ENCODE measurements at places on chromosomes 7 and 10.

DNA sequence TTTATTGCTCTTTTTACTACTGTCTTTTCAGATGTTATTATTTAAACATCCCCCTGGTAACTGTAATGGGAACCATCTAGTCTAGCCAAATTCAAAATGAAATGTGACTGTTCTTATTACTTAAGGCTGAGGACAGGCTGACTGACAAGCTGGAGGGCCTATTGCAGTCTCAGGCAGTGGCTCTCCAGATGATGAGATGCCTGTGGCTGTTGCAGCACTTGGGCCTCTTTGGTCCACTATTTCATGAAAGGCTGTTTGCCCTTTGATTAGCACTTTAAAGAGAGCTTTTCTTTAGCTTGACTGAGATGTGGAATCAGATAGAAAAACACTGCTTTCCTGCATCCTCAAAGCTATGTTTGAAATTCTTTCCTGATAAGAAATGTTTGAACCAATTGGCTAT lies 540.5 kb downstream of the SORCS3 start:
- DNase-seq = no peak

DNA sequence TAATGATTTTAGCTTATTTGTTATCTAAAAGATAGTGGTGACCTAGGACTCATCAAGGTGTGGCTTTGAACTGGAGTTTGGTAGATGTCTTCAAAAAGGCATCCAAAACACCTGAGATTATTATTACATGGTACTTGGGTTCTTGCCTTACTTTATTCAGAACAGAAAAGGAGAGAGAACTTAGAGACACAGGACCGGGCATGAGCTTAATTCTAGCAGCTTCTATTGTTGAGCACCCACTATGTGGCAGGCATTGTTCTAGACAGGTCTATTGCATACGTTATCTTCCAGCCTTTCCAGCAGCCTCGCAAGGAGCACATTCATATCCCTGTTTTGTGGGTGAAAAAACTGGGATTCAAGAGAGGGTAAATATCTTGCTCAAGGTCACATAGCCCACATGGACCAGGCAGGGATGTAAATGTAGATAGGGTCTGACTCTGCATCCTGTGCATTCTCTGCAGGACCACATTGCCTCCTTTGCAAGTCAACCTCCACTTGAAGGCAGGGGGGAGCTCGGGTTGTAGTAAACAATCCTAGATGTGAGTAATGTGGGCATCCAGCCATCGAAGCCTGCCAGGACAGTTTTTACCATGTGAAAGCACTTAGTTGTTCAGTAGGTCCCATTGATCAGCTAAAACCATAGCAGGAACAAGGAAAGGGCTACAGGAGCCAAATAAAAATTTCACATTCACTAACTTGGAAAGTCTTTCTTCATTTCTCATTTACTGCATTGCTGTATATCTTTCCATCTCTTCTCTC lies 551.4 kb downstream of the LRMDA start:
- DNase-seq = no peak

DNA sequence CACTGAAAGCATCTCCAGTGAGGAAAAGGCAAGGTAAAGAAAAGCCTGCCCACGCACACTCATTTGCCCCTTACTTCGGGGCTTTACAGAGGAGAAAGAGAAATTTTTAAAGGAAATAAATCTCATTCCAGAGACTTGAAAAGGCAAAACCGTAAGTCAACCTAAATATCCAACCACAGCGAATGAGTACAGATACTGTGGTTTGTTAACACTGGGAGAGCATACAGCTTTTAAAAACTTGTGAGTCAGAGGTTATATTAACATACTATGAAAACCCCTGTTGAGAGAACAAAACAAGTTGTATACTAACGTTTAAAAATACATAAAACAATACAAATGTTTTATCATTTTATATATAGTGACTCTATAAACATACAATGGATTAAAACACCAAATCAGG lies 28.6 kb upstream of the ST7 start:
- DNase-seq = no peak

DNA sequence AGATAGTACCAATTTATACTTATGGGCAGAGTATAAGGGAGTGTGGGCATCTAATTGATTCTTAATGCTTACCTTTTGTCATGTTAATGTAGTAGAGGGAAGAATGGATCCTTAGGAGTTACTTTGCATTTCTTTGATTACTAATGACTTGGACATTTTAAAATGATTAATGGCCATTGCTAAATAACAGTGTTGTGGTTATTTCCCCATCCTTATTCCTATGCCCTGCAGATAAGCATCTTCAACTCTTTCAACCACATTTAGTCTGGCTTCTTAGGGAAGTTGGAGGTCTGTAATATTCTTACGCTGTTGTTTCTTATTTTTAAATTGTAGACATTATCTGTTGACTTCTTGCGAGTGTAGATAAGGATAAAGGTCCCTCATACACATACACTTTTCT lies 37.2 kb downstream of the KAT6B start:
- DNase-seq = no peak

DNA sequence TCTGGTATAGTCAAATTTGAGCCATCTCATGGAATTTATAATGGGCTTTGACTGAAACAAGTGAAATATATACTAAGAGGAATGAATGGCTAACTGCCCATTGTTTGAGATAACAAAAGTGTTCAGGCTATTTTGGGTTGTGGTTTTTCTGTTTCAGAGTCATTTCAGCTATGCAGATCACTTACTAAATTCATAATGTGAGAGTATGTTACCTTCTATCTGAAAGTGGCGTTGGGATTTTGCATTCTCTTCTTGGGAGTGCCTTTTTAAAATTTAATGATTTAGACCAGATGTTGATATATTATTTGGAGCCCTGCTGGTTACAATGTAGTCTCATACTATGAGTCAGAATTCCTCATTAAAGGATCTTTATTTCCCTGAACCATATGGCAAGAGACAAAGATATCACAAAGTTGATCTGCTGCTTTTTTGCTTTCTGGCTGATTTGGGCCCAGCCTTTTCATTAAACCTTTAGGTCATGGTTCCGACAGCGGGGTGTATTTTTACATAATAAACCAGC lies 10.4 kb downstream of the VCL start:
- no peak for DNase-seq

DNA sequence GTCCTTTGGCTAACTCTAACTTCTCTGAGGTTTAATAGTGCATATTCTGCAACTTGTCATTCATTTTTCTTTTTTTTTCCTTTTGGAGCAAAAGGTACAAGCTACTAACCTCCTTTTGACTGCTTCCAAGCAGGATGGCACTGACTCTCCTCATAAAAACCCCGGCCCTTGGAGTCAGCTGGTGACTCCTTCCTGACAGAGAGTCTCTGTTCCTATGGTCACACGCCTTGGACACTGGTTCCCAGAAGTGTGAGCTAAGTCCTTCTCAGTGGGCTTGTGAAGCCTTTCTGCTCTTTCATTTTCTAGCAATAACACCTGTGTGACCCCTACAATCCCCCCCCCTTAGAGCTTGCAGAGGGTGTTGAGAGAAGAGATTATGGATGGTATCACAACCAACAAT lies 21.7 kb downstream of the DOCK4 start:
- no peak for DNase-seq

DNA sequence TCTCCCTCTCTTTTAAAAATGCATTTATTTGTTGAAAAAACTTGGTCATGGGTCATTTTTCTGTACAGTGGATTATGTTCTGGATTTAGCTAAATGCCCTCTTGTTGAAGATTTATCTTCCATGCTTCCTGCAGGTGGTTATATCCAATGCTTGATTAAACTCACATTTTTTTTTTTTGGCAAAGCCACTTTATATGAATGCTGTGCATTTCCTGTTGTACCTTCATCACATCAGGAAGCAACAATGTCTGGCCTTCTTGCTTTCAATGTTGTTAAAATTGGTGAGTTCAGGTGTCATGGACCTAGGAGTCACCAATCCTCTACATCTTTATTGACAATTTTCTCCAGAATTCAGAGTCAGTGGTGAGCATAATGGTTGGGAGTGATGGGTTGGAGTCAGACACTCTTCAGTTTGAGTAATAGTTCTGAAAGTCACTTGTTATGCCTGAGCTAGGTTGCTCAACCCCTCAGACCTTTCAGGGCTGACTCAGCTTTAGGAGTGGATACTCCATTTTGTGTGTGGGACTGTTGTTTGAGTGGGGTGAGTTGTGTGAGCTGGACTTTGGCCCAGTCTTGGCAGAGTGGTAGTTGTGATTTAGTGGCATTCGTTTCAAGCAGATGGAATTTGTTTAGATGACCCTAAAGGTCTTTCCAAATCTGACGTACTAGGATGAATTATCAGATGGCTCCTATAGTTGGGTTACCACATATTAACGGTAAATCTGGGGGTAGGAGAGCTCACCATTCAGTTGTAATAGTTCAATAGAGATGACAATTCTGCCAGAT lies 213.5 kb upstream of the ZNF32 start:
- no peak for DNase-seq

GRCh38 chr10:32234471-32234870 lies 112.5 kb downstream of the EPC1 start:
- DNase-seq = no peak

GRCh38 chr10:124008681-124009080 lies 84.7 kb downstream of the CHST15 start:
- DNase-seq = no peak

DNA sequence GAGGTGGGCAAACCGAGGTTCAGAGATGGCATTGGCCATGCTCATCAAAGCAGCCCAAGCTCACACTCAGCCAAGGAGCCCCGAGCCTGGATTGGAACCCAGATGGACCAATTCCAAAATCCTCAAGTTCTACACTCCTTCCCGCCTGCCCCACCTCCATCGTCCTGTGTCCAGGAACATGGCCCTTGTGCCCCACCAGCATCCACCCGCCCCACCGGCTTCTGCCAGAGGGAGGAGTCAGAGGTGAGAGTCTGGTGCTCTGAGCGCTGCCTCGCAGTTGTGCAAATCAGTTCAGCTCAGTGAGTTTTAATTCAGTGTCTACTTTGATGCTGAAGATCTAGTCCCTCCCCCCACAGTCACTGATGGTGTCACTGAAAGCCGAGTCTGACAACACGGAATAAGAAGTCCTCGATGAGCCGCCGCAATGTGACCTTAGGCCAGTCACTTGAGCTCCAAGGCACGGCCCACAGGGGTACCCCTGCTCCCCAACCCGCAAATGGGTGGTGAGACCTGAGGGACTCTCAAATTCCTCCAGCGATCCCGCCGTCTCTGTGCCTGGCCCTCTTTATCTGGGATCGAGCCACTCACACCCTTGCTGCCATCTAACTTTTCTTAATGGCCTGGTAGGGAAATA lies 26.3 kb downstream of the PRKAG2 start:
- DNase-seq = peak; percentile 30

DNA sequence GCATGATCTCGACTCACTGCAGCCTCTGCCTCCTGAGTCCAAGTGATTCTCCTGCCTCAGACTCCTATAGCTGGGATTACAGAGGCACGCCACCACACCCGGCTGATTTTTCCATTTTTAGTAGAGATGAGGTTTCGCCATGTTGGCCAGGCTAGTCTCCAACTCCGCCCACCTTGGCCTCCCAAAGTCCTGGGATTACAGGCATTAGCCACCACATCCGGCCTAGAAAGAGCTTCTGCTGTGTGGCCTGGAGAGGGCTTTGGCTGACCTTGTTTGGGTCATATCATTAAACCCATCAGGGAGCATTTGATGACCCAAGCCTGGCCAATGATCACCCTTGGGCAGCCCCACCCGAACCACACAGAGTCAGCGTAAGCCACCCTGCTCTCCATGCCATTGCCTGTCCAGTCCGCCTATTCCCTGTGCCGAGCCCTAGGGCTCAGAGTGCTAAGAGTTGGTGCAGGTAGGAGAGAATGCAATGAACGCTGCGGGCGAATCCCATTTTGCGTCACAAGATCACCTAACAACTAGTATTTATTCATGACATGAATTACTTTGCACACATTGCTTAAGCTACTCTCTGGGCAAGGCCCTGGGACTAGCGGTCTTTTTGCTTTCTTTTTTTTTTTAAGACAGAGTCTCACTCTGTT lies 22.3 kb upstream of the GDI2 start:
- DNase-seq = no peak

DNA sequence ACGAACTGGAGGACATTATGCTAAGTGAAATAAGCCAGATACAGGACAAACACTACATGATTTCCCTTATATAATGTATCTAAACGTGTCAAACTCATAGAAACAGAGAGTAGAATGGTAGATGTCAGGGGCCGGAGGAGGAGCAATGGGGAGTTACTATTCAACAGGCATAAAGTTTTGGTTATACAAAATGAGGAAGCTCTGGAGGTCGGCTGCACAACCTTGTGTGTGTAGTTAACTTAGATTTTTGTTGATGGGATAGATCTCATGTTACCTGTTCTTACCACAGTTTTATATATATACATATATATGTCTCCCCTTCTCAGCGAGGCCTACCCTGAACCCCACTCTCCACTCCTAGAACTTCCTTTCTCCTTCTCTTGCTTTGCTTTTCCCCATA lies 22.4 kb upstream of the TECTB start:
- DNase-seq = no peak

DNA sequence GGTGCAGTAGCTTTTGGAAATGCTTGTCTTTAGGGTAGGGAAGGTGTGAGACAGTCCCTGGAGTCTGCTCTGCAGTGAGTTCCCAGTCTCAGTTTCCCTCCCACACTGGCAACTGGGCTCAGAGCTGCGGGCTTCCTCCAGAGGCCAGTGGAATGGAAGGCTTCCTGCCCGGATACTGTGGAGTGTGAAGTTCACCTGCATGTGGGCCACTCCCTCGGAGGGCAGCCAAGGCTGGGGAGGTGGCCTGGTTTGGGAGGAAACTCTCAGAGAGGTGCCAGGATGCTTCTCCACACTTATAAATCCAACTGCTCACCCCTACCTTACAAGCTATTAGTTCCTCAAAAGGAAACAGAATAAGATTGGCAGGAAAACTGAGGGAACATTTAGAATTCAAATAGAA lies 18.1 kb upstream of the UBE2H start:
- no peak for DNase-seq

- no peak for DNase-seq
Measured at GRCh38 chr7:154640266-154640865, 362.6 kb downstream of the PAXIP1 start.

GRCh38 chr10:26157734-26158133 lies 58.8 kb upstream of the GAD2 start:
- no peak for DNase-seq

GRCh38 chr10:101695404-101695890 lies 477 bp upstream of the FBXW4 start:
- no peak for DNase-seq

GRCh38 chr7:84294847-84295455 lies 100.4 kb upstream of the SEMA3A start:
- DNase-seq = no peak

DNA sequence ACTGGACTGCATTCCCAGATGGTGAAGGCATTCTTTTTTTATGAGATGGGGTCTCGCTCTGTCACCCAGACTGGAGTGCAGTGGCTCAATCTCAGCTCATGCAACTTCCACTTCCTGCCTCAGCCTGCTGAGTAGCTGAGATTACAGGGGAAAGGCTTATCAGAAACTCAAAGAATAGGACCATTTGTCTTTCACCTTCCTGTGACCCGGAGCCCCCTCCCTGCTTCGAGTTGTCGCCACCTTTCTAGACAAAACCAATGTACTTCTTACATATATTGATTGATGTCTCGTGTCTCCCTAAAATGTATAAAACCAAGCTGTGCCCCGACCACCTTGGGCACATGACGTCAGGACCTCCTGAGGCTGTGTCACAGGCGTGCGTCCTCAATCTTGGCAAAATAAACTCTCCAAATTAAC lies 1.8 kb upstream of the METTL27 start:
- no peak for DNase-seq

Data from stimulated activated CD4-positive, alpha-beta T cell treated with anti-CD3 and anti-CD28 coated beads, Interleukin-1b, Interleukin-23, amount 100 ng/mL, for 48 hours (primary cell).